ENCODE measurements at places on chromosomes 5 and 9.

DNA sequence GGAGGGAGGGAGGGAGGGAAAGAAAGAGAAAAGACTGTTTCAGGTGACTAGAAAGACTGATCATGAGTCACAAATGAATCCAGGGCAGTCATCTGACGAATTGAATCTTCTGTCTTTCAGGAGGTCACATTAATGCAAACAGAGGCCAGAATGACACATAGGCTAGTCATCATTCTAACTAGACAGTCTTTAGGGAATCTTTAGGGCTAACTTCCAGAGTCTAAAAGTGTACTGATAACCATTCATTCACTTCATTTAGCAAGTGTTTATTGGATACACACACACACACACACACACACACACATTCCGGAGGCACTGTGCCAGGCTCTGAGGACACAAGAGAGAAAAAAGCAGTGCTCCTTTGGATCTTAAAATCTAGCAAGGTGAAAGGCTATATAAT, 156.7 kb downstream of the EBF1 start:
- peak; percentile 63 for DNase-seq

DNA sequence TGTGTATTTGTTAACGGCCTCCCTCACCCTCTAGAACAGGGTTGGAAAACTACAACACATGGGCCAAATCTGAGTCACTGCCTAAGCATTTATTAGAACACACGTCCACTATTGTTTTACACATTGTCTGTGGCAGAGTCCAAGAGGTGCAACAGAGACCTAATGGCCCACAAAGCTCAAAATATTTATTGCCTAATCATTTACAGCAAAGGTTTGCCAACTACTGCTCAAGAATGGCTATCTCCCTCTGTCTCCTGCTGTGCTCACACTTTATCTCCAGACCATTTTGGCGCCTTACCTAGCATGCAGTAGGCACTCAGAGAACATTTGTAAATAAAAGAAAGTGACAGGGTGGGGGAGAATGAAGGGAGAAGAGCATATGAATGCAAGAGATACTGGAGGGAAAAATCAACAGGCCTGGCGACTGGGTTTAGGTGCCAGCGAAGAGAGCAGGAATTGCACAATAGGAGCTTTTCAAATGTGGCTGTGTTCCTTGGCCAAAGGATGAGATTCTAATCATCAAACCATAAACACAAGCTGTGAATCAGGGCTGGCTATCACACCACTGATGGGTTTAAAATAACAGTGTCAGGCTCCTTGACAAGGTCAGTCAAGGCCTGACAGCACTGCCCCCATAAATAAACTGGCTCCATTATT, 80.3 kb downstream of the EPB41L4A start:
- DNase-seq, result no peak

DNA sequence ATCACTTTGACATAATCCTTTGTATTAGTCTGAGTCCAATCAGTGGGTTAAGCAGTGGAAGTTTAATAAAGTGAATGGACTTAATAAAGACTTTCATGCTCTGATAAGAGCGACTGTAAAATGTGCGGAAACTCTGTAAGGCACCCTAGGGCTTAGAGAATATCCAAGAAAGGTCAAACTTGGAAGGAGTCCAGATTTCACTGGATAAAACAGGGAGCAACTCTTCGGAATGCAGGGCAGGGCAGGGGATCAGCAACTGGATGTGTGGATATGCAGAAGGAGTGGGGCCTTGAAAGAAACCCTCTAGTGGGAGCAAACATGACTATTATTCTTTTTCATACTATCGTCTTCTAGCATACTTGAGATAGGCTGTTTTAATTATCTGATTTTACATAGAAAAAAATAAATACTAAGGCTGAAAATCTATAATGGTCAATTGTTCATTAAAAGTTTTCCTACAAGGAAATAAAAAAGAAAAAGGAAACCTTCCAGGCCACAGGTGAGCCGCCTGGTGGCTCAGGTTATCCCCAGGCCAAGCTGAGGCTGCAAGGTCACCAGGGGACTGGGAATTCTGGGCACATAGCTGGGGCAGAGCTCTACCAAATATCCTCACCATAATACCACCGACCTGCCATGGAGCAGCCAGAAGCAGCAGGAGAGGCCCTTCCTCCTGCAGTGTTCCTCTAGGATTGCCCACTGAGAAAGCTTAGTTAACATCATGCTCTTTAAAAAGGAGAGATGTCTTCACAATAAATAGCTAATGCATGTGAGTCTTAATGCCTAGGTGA, 46.3 kb upstream of the CCDC112 start:
- DNase-seq, result no peak

DNA sequence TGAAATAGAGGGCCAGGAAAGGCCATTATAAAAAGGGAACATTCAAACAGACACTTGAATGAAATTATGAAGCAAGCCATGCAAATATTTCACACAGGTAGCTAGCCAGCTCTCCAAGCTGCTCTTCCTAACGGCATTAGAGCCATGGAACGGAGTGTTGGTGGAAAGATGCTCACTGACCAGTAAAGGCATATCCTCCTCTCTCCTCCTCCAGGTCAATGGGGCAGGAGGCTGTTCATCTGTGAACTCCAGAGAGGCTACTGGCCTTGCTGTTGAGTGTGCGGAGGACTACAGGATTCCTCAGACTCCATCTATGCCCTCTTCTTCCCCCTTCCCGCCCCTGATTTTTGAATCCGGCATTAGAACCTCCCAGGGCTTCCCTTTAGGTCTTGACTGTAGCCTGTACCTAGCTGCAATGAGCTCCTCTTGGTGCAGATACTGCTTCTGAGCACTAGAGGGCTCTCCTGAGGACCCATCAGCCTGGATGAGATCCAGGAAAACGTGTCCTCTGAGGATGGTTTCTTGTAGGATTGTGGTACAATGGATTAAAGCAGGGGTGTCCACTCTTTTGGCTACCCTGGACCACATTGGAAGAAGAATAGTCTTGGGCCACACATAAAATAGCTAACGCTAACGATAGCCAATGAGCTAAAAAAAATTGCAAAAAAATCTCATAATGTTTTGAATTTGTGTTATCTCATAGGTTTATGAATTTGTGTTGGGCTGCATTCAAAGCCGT, 162.2 kb downstream of the SREK1 start:
- peak; percentile 33 for DNase-seq

GRCh38 chr5:118176146-118176545, 812.2 kb downstream of the DTWD2 start:
- no peak for DNase-seq

GRCh38 chr9:78678877-78679276, 382.0 kb downstream of the PSAT1 start:
- DNase-seq, result no peak

GRCh38 chr9:107481035-107481434, 8.5 kb downstream of the KLF4 start:
- DNase-seq, result no peak

DNA sequence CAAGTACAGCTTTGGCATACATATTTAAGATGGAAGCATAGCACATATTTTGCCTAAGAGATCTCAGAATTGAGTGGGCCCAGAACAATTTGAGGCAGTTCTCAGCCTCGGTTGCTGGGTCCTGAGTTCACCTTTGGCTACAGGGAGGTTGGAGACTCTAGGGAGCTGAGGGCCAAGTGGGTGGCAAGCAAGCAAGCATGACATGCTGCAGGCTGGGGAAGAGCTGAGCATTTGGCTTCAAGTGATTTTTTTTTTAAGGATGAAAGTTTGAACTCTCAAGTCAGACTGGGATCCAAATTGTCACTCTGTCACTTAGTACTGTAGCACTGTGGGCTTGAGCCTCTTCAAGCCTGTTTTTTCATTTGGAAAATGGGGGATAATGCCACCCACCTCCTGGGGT, 160.5 kb downstream of the MED27 start:
- DNase-seq, result no peak

DNA sequence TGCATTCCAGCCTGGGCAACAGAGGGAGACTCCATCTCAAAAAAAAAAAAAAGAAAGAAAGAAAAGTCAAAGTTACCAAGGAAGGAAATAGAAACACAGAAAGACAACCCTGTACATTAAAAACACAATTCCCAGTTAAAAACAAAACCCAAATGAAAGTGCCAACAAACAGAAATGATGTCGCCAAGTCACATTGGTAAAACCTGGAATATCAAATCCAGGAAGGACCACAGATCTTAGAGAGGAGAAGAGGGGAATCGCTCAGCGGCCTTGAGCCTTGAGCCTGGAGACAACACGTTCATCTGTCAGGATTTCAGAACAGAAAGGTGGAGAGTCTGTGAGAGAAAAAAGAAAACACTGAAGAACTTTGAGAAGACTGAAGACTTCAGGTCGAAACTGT, 1.2 kb upstream of the ZDHHC11 start:
- DNase-seq, result no peak

DNA sequence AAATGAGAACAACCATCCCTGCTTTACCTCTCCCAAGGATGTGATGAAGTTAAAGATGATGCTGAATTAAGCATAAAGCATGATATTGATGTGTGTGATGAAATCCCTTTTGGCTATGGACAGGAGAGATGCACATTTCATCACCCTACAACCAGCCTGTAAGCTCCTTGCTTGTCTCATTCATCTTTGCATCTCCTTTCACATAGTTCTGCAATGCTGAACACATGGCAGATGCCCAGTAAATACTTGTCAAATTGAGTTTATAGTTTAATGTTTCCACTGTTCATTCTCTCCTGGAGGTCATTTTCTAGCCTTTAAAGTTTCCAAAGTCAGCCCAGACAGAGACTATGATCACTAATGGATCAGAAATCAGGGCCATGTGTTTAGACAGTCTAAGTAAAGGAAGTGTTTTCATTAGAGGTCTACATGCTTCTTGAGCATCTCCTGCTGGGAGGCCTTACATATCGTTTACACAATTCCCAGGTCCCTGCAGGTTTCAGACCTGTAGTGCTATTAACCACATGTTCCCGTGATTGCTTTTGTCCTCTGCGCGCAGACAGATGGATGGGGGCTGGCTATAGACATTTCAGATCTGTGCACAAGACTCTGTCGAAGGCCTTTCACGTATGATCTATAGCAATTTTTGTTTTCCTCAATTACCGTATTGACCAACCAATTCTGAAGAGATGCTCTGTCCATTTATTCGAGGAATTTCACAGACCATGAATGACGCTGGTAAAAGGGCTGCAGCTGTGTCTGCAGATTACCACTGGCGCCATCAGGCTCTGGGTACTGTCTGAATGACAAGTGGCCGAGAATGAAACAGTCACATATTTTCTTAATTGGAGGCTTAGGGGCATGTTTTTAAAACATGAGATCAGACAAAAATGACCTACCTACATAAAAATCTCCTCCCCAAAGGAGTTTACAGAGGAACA, 49.0 kb upstream of the CKMT2 start:
- no peak for DNase-seq

DNA sequence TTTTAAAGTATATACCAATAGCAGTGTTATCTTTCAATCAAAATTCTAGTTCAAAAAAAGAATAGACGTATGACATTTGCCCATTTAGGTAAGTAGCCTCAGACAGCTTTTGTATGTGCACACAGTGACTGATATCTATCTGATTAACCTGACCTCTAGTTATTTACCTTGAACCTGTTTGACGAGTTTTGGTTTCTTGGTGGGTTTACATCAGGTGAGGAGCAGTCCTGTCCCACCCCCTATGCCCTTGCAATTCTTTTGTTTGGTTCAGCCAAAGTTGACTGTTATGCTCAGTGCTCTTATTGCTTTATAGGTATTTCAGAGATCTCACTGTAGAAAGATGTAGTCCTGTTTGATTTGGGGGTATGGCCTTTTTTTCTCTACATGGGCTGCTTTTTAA, 147.2 kb downstream of the ISOC1 start:
- no peak for DNase-seq

DNA sequence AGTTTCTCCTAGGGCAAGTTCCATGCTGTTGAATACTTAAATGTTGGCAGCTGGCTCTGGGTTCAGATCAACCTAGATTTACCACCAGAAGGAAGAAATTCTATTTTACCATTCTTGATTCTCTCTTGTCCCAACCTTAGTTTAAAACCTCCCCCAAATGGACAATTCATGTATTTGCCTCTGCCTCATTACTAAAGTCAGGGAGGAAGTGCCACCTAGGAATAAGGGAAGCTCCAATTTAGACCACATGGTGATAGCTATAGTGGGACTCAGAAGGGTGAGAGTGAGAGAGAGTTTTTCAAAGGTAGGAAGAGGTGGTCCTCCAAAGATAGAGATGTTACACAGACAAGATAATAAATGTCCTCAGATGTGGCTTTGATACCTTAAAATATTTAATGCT, 53.4 kb upstream of the PAM start:
- no peak for DNase-seq

Data from HFF-Myc (cell line).